NCI-H187 treated with DMSO at 0.1 percent for 48 hours (cell line): ENCODE measurements at places on chromosomes 12 and 14.

GRCh38 chr12:29238822-29239291, 89.8 kb downstream of the FAR2 start:
- DNase-seq: no peak

DNA sequence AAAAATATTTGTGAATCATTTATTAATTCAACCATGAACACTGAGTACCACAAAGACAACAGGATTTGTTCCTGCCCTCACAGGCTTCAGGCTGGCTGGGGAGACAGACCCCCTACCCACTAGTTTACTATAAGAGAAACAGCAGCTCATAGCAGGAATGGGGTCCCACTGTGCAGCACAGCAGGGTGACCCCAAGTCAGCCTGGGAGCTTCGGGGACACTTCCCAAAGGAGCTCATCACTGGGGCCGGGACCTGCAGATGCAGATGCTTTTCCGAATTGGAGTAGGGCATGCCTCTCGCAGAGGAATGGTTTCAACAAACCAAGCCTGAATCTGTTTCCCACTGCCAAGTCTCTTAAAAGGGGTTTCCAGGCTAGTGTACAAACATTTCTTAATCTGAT, 176.2 kb upstream of the PWP1 start:
- DNase-seq: no peak

DNA sequence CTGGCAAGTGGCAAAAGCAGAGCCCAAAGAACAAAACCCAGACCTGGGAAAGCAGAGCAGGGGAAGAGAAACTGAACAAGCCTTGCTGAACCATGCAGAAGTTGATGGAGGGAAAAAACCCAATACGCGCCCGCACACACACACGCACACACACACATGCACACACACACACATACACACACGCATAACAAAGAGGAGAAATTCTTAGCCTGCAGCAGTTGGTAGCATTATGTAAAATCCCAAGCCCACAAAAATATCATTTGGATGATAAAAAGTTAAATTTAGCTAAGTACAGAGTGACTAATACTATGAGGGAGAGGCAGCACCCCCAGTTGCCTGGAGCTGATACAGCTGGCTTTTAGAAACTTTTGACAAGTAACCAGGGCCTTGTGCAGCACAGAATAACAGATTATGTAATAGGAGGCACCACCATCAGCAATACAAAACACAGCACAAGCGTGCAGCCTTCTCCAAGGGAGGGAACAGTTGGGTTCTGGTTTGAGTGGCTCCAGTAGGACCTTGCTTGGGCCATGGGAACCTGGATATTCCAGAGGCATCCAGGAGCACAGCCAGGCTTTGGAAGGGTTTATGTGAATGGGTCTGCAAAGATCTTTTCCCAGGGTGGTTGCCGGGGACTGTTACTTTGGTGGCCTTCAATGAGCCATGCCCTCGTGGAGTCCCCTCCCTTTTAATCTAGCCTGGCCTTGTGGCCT, 35.3 kb downstream of the PITPNM2 start:
- DNase-seq: no peak

- DNase-seq: no peak
Observed at GRCh38 chr14:44613061-44613712, 106.1 kb upstream of the FSCB start.

GRCh38 chr12:69824966-69825560, at the start of gene MYRFL:
Gene MYRFL (plus strand): TSS chr12:69825227. CDS start chr12:69825518, 291 bp downstream.
- no peak for DNase-seq

DNA sequence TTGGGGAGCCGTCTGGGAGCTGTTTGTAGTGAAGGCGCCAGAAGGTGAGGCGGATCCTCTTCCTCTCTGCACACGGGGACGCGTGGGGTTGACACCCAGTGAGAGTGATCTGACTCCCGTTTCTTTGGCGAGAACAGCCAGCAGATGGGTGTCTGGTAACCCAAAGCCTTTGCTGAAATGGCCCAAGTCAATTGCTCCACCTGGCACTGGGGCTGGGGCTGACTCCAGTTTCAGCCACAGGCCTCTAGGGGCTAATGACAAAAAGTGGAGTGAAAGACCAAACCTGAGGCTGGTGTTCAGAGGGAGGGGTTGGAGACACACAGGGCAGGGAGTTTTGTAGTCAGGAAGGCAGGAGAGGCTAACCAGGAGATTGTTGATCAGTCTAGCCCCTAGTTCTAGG, 87.0 kb downstream of the FRMD6 start:
- no peak for DNase-seq

DNA sequence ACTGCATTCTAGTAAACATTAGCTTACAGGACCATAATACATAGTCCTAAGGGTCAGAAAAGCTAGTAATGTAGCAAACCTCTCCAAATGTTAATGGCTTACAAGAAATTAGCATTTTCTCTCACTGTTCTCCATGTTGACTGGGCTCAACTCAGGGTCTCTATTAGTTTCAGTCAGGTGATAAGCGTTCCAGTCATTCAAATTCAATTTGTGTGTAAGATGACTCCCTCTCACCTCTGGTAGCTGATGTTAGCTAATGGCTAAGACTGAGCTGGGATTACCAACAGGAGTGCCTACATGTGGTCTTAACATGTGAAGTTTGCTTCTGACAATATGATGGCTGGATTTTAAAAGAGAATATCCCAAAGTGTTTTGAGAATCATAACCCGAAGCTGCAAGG, 630.5 kb upstream of the USP15 start:
- no peak for DNase-seq
